Heart left ventricle (tissue), 16 donors: ENCODE measurements at places on chromosomes 13 and 19. TPM values are rescaled to one million over a fixed set of nuclear protein-coding genes. Genes with fewer than 3 reads are reported as not detected.

DNA sequence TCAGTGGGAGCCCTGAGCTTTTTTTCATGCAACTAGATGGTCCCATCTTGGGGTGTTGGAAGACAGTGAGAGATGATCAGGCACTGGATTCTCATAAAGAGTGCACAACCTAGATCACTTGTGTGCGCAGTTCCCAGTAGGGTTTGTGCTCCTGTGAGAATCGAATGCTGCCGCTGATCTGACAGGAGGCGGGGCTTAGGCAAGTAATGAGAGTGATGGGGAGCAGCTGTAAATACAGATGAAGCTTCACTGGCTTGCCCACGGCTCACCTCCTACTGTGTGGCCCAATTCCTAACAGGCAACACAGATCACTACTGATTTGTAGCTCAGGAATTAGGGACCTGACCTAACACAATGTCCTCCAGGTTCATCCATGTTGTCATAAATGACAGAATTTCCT, 43.6 kb upstream of the UBAC2 start:
- DNase-seq: no peak

The RXFP2 gene
- total RNA-seq: not detected

- no peak for DNase-seq
Observed at GRCh38 chr19:16337809-16338469, 13.3 kb downstream of the KLF2 start.

- no peak for DNase-seq
Observed at GRCh38 chr13:64866331-64866730, 2363.8 kb downstream of the PCDH9 start.
